Natural killer cell (primary cell): ENCODE measurements at places on chromosomes 12 and 14. TPM values are rescaled to one million over a fixed set of nuclear protein-coding genes. Genes with fewer than 3 reads are reported as not detected.

GRCh38 chr12:130521375-130522124, 183.9 kb downstream of the PIWIL1 start:
- DNase-seq: no peak
- H3K36me3 ChIP-seq: no peaks in the 10 kb centered on the region
- H3K4me1 ChIP-seq: no peaks in the 10 kb centered on the region
- H3K27me3 ChIP-seq: no peaks in the 10 kb centered on the region

GRCh38 chr12:95953000-95953399, 9.9 kb downstream of the AMDHD1 start:
- no peaks in the 10 kb centered on the region for H3K27me3 ChIP-seq
- no peak for DNase-seq
- no peaks in the 10 kb centered on the region for H3K4me1 ChIP-seq
- H3K27ac ChIP-seq: no peak overlapping the region
- H3K4me3 ChIP-seq: no peak overlapping the region

- no peak overlapping the region for H3K4me3 ChIP-seq
- H3K27ac ChIP-seq: no peak overlapping the region
- H3K27me3 ChIP-seq: peaks cover 48% of the 10 kb centered on the region
- DNase-seq: no peak
- no peaks in the 10 kb centered on the region for H3K36me3 ChIP-seq
- H3K4me1 ChIP-seq: peaks cover 38% of the 10 kb centered on the region
Observed at GRCh38 chr12:49338830-49339463, 2.0 kb upstream of the C1QL4 start.

- no peaks in the 10 kb centered on the region for H3K36me3 ChIP-seq
- H3K4me1 ChIP-seq: no peaks in the 10 kb centered on the region
- peak overlapping the region; percentile 50 for H3K27ac ChIP-seq
- H3K4me3 ChIP-seq: peak overlapping the region; percentile 71
- DNase-seq: no peak
Observed at GRCh38 chr12:88035907-88036289, 6.7 kb upstream of the C12orf50 start.

Gene BCL11B
- total RNA-seq: 43.5 TPM

Gene KICS2
- total RNA-seq: 15.6 TPM

Gene OTOGL
- not detected for total RNA-seq

Gene PCNX1
- total RNA-seq: 124 TPM

Gene CACNA2D4
- total RNA-seq: 26.5 TPM

Gene CEBPE
- not detected for total RNA-seq

Gene TUNAR
- not detected for total RNA-seq

Gene HHIPL1
- not detected for total RNA-seq
